Activated CD4-positive, alpha-beta T cell treated with anti-CD3 and anti-CD28 coated beads, Interleukin-2, Interleukin-6, amounts not matched to agents 100 ng/mL and 50 ng/mL, durations not matched to agents 16 hours and 8 hours (primary cell): ENCODE measurements at places on chromosomes 5 and 9.

DNA sequence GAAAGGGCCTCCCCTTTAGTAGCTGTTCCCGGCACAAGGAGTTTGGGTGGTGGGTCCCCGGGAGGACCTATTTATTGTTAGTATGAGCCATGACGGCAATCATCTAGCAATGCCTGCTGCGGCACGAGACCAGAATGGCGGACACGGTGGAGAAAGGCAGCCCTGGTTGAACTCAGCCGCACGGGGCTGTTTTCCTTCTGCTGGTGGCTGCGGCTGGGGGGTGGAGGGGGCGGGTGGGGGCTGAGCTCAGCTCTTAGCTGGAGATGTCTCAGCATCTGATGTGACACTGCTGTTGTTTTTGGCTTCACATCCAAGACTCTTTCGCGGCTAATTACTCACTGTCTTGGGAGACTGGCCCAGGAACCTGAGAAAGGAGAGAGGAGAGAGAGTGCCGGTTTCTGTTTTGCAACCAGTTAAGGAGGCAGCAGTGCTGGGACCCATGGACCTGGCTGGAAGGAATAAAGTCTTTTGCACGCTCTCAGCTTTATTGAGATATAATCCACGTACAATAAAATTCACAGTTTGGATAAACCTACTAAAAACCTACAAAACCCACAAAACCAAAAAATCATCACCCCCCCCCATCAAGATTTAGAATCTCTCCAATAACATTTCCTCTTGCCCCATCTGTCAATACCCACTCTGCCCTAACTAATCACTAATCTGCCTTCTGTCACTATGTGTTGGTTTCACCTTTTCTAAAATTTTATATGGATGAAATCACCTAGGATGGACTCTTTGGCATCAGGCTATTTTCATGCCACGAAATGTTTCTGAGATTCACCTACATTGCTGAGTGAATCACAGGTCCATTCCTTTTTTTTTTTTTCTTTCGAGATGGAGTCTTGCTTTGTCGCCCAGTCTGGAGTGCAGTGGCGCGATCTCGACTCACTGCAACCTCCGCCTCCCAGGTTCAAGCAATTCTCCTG, 81.8 kb upstream of the NEURL1B start:
- DNase-seq, result no peak

GRCh38 chr9:136603901-136604814, 58.3 kb upstream of the NOTCH1 start:
- DNase-seq, result no peak

DNA sequence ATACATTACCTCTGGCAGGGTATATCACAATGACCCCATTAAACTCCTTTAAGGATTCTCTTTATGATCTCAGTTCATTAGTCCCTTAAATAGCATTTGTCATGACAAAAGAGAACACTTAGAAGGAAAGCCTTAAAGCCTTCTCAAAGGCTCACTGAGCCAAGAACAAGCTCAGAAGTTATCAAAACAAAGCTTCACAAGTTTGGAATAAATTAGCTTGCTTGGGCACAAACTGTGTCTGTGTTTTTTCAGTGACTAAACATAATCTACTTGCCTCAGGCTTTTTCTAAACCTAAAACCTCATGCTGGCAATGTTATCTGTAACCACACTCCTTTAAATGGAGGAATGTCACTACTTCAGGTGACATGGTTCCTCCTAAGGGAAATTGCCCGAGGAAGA, 1114.9 kb upstream of the C9orf72 start:
- no peak for DNase-seq

DNA sequence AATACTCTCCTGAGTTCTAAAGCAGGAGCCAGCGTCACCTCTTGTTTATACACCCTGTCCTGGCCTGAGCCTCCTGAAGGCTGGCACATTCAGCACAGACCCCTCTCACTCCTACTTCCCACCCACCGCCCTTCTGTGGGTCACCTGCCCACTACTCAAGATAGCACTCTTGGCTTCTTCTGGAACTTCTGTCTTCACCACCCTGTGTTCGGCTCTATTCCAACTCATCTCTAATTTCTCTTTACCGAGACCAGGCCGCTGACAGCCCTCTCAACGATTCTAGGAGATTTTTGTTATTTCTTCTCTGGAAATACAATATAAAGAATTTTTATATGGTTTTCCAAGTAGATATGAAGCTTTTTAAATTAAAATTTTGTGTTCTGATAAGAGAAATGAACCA, 57.4 kb downstream of the IRF1 start:
- DNase-seq, result no peak

GRCh38 chr5:58988938-58989337, 406.1 kb downstream of the RAB3C start:
- DNase-seq, result no peak

DNA sequence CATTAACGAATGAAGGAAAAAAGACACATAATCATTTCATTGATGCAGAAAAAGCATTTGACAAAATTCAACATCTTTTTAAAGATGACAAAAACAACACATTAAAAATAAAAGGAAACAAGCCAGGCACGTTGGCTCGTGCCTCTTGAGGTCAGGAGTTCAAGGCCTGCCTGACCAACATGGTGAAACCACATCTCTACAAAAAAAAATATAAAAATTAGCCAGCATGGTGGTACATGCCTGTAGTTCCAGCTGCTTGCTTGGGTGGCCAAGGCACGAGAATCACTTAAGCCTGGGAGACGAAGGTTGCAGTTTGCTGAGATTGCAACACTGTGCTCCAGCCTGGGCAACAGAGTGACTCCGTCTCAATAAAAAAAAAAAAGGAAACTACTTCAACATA, 77.0 kb downstream of the ERCC6L2 start:
- no peak for DNase-seq

- DNase-seq, result no peak
These were observed 20.4 kb downstream of the ACO1 start for GRCh38 chr9:32404856-32405255.

- DNase-seq, result no peak
These were observed 227.9 kb upstream of the CLINT1 start for GRCh38 chr5:158086856-158087255.

DNA sequence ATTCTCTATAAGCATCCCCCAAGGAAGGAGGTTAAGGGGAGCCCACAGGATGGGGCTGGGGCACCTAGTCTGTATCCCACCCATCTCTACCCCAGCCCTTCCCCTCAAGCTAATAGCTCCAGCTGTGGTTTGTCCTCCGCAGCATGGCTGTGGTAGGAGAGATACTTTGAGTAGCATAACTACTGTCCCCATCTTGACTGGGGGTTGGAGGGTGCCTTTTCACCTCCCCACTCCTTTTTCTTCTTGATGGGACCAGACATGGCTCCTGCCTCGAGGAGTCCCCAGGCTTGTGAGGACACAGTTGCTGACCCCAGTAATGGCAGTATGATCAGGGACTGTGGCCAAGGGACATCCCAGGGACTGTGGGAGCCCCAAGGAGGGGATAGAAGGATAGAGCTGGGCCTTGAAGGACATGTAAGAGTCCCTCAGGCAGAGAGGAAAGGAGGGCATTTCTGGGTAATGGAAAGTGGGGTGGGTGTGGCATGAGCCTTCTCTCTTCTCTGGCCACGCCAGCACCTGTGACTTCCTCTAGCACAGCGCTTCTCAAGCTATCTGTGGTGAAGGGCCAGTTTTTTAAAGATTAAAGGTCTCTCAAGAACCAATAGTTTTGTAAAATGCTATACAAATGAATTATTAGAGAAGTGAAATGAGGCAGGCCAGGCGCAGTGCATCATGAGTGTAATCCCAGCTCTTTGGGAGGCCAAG, 14.0 kb downstream of the OLFML2A start:
- DNase-seq, result no peak

GRCh38 chr5:11684607-11685006, 219.6 kb downstream of the CTNND2 start:
- DNase-seq, result no peak

DNA sequence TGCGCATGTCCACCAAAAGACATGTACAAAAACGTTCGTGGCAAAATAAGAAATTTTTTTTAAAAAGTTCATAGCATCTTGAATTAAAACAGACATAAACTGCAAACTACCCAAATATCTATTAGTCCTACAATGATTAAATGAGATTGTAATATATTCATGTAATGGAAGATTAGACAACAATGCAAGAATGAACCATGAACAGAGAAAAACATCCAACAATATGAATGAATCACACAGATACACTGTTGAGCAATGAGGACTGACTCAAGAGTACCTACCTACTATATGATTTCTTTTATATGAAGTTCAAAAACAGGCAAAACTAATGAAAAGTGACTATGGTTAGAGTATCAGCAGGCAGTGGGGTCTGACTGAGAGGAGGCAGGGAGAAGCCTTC, 17.9 kb upstream of the CTNNAL1 start:
- DNase-seq, result no peak

GRCh38 chr5:146499680-146500079, 16.3 kb downstream of the GPR151 start:
- no peak for DNase-seq

DNA sequence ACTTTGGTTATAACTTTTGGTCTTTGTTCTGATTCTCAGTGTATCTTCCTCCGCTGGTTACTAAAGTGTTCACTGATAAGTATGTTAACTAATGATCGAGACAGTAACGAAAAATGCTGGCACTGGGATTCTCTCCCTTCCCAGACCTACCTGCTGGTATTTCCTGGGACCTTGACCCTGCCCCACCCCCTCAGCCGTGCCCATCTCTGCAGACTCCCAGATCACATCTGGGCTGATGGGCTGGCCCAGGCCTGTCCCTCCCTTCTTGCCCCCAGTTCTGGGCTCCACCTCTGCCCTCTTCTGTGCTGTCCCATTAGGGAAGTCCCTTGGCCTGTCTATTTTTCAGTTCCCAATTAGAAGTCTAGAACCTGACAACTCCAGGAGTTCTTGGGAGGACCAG, 46.9 kb downstream of the NEURL1B start:
- DNase-seq, result no peak

DNA sequence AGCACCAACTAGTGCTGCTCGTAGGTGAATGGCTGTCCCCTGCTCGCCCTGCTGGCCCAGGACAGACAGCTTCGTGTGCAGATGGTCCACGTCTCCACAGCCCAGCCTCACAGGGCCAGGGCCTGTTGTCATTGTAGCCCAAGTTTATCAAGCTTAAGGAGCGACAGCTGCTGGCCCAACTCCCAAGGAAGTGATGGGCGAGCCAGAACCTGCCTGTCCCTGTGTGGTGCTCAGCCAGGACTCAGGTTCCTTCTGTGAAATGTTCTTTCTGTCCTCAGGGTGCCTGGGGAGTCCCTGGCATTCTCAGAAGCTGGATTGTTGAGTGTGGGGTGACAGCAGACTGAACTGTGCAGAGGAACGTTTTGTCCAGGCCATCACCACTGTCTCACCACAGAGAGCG, 16.4 kb downstream of the TRIP13 start:
- DNase-seq, result no peak

- no peak for DNase-seq
These were observed 21.2 kb upstream of the PANK3 start for GRCh38 chr5:168600409-168600808.

- peak; percentile 41 for DNase-seq
These were observed 482 bp downstream of the TESK1 start for GRCh38 chr9:35605351-35606137.

- no peak for DNase-seq
These were observed 43.4 kb upstream of the SHB start for GRCh38 chr9:38112456-38112855.

DNA sequence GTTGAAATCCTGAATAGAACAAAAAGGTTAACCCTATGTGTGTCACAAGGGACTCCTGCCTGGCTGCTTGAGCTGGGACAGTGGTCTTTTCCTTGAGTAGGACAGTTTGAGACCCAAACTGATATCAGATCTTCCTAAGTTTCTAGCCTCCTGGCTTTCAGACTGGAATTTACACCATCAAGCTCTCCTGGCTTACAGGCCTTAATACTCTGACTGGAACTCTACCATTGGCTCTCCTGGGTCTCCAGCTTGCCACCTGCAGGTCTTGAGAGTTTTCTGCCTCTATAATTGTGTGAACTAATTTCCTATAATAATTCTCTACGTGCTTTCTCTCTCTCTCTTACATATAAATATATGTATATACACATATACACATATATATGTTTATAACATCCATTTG, 112.5 kb downstream of the PRR16 start:
- DNase-seq, result no peak

- DNase-seq, result no peak
These were observed 8.1 kb downstream of the SETD9 start for GRCh38 chr5:56917534-56917933.

DNA sequence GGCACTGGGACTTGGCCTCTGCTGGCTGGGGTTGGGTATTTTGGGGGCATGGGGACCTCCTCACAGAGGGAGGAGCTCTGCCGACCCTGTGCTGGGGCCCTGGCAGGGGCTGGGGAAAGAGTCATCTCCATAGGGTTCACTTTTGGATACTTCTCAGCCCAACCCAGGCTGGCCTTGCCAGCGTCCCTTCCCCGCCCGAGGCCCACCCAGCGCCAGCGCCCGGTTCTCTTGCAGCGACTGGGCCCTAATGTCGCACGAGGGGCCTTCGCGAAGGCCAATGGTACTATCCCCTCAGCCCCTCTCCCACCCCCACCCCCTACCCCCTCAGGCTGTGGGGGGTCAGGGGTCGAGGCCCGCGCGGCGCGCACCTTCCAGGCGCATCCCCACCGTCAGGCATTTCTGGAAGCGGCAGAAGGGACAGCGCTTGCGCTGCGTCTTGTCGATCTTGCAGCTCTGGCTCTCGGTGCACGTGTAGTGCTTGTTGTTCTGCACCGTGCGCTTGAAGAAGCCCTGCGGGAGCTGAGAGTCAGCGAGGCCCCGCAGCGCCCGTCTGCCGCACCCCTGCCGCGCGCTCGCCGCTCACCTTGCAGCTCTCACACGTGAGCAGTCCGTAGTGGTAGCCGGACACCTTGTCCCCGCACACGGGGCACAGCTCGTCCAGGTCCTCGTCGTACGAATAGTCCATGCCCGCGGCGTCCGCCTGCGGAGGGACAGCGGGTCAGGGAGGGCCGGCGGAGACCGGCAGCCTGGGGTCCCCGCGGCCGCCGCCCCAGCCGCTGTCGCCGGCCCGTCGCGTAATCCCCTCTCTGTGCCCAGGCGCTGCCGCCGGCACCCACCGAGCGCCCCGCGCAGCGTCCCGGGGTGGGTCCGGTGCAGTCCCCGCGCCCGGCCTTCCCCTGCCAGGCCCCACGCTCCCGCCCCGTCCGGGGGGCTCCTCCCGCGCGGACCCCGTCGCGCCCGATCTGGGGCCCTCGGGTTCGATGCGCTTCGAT, 4.2 kb downstream of the NR5A1 start:
- DNase-seq, result no peak

- no peak for DNase-seq
These were observed 43.4 kb downstream of the PTPN3 start for GRCh38 chr9:109454601-109455155.

GRCh38 chr5:11139217-11139865, 378.3 kb upstream of the DAP start:
- no peak for DNase-seq
